ENCODE measurements at places on chromosomes 2 and 18. TPM values are rescaled to one million over a fixed set of nuclear protein-coding genes. Genes with fewer than 3 reads are reported as not detected.

- no peak for DNase-seq
Observed at GRCh38 chr2:239954166-239955086, 70.7 kb downstream of the NDUFA10 start.

Gene ABCB11
- not detected for total RNA-seq

GRCh38 chr2:10761591-10761990, 40.2 kb downstream of the ATP6V1C2 start:
- DNase-seq: no peak

Gene CYP26B1
- total RNA-seq: 18.6 TPM

- DNase-seq: no peak
Observed at GRCh38 chr18:44715842-44716241, 35.2 kb downstream of the SETBP1 start.

Gene PPP1R7
- total RNA-seq: 4.2 TPM

GRCh38 chr18:61900504-61901281, 7.9 kb upstream of the RNF152 start:
- DNase-seq: no peak

DNA sequence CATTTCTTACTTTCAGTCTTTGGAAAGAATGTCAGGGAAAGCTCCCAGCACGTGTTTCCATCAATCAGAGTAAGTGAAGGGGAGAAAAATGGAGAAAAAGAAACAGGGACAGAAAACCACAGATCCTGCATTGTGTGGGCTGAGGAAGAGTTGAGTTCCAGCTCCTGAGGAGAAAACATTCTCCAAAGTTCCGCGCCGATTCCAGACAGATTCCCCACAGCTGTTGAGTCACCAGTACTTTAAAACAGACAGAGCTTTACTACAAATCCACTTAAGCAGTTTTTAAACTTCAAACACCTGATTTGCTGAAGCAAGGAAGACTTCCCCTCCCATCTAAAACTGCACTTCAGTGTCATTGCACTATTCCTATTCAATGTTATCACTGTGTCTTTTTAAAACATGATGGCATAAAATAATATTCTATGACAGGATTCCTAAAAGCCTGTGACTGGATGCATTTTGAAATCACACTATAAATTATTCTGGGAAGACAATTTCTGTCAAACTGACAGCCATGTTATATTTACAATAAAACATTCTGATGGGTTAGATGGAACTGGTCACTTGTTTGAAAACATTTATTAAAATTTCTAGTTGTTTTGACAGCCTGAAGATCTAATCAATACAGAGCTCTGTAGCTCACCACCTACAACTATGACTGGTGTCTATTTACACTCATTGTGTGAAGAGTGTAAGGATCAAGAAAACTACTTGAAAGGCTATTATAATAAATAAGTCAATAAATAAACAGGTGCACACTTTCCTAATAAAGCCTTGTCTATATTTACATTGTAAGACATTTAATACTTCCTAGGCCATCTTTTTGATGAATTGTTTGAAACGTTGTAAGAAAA, 40.9 kb downstream of the TCF4 start:
- no peak for DNase-seq

Gene SULT1C4
- 11.0 TPM for total RNA-seq

- DNase-seq: no peak
Observed at GRCh38 chr2:206989311-206989710, 50.0 kb downstream of the CPO start.

DNA sequence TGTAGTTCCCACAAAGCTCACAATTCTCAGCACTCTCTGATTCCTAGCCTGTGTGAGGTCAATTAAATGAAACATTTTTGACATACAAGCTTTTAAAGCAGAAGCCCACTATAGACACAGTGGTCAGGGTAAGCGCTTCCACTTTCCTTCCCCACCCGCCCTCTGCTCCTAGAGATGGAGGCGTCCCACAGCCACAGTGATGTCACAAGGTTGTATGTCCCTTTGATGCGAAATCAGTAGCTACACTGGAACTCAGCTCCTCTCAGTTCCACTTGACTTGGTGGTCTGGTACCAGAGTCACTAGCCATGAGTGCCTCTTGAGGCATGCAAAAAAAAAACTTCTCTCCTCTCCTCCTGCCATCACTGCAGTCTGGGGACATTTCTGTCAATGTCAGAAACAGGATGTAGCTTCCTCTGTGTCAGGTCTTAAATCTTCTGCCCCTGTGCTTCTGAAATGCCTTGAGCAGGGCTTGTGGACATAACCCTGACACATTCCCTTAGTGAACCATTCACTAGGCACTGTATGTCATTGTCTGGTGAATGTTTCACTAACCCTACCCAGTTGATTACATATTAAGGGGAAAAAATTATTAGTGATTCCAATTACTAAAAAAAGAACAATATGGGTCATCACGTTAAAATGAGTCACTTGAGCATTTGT, 7.8 kb downstream of the SULT1C4 start:
- no peak for DNase-seq

Gene ANKRD30BL
- total RNA-seq: not detected

Gene SKOR2
- total RNA-seq: not detected

Gene TMEM17
- not detected for total RNA-seq

DNA sequence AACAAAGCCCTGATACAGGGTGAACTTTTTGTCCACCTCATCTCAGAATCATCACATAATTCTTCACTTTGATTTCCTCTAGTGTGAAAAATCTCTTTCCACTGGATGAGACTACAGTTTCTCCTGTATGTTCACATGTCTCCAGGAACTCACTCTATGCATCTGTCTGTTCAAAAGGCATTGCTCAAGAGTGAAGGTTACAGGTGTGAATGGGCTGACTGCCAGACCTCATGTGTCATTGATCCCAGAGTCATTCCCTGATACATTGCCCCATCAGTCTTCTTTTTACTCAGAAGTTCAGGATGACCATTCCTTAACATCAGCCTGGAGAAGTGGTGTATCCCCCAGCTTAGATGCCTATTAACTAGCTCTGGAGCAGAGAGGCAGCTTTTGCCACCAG, 4.4 kb upstream of the DSC3 start:
- no peak for DNase-seq

- no peak for DNase-seq
Observed at GRCh38 chr2:217553679-217554078, 449.1 kb downstream of the TNS1 start.

DNA sequence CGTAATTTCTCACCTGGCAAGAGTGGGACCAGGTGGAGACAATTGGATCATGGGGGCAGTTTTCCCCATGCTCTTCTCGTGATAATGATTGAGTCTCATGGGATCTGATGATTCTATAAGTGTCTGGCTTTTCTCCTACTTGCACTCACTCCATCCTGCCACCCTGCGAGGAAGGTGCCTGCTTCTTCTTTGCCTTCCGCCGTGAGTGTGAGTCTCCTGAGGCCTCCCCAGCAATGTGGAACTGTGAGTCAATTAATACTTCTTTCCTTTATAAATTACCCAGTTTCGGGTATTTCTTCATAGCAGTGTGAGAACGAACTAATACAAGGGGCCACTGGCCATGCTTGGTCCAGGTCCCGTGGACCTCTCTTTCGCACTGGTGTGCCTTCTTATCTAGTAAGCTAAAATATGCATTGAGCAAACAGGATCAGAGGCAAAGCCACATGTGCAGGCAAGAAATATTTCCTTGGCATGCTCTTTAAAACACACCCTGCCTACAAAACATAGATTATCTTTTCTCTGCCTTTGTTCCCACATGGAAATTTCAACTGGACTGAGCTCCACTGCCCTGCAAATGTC, 821.1 kb downstream of the TRIB2 start:
- DNase-seq: no peak

Gene DQX1
- not detected for total RNA-seq

DNA sequence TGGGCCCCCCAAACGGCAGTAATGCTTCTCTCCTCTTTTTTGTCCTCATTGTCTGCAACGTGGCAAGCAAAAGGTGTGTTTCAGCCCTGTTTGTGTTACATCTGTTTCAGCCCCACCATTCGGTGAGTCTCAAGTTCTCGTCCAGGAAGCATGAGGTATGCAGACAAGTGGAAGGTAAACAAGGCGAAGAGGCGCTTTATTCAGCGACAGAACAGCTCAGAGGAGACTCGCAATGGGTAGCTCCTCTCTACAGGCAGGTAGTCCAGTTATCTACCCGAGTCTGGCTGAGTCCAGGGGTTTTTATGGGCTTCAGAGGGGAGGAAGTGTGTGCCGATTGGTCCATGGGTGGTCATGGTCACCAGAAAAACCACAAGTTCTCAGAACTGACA, 733.4 kb upstream of the CDH7 start:
- DNase-seq: no peak

DNA sequence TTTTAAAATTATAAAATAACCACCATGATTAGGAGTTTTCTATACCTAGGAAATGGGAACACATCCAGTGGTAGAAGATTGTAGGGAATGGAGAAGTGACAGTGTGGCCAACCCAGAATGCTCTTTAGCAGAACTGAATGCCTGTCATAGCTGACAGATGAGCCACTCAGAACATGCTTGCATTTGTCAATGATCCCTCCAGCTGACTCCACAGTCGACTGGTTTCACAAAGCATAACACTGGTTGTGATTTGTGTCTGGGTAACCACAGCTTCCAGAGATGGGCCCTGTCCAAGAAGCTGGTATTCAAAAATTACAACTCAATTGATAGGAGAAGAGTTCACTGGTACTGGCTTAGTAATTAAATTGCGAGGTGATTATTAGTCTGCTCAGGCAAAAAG, 9.0 kb upstream of the CTIF start:
- no peak for DNase-seq

GRCh38 chr2:156672556-156673332, 236.6 kb downstream of the GPD2 start:
- DNase-seq: no peak

Gene PROC
- not detected for total RNA-seq

GRCh38 chr2:215748446-215748845, 264.9 kb downstream of the MREG start:
- DNase-seq: no peak

- no peak for DNase-seq
Observed at GRCh38 chr2:157830696-157831570, 45.2 kb downstream of the ACVR1 start.

DNA sequence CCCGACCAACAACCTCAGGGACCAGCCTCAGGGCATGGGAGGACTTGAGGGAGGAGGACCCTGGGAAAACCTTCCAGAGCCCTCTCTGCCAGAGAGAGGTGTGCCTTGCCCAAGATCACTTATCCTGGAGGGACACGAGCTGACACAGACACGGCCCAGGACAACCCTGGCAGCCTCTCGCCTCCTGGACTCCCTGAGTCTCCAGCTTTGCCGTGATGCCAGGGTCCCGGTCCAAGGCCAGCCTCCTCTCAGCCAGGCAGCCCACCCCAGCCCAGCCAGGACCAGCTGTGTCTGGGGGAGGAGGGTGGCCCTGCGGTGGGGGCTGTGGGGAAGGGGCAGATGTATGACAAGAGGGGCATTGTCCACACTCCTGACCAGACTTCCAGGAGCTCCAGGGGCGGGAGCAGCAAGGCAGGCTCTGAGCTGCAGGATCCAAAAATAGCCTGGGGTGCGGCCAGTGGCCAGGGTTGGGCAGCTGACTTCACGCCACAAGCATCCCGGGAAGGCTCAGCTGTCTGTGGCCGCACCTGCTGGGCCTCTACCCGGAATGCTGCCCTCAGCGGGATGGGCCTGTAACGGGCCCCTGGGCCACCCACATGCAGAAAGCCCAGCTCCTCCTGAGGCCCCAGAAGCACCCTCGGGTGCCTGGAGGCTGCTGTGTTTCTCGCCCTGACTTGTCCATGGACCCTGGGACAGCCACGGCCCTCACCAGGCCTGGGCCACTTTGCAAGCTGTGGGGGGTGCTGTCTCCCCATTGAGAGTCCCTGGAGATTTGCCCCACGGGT, 65.5 kb upstream of the GPC1 start:
- peak; percentile 92 for DNase-seq

- DNase-seq: no peak
Observed at GRCh38 chr18:6652098-6652497, 77.4 kb upstream of the ARHGAP28 start.

- no peak for DNase-seq
Observed at GRCh38 chr2:86398500-86399474, 42.4 kb upstream of the KDM3A start.

- DNase-seq: no peak
Observed at GRCh38 chr2:103327966-103328365, 566.1 kb downstream of the TMEM182 start.

Measured in ascending aorta (tissue), 2 donors.